ENCODE measurements at places on chromosomes 2 and 18.

- peak; percentile 82 for DNase-seq
These were observed 12.8 kb downstream of the EPG5 start for GRCh38 chr18:45954070-45954934.

- DNase-seq = no peak
These were observed 25.7 kb downstream of the MEX3C start for GRCh38 chr18:51171625-51172259.

DNA sequence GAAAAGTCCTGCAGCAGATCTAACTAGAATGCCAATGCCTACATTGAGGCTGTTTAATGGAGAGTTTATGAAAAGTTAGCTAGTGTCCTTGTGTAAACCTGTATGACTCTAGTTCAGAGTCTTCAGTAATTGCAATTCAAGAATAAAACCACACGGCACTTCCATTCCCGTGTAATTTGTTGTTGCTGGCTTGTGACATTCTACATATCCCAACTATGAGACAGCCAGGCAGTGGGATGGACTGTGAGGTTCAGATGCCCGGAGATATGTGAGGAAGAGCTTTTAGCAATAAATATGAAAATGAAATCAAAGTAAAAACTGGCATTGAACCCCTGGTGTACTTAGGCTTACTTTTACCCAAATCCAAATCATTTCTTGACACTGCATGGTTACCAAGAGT lies 263.4 kb downstream of the NEDD4L start:
- no peak for DNase-seq

GRCh38 chr2:4979111-4979510 lies 713.1 kb upstream of the SOX11 start:
- DNase-seq = no peak

GRCh38 chr2:122108186-122108585 lies 352.7 kb downstream of the TSN start:
- DNase-seq = no peak

DNA sequence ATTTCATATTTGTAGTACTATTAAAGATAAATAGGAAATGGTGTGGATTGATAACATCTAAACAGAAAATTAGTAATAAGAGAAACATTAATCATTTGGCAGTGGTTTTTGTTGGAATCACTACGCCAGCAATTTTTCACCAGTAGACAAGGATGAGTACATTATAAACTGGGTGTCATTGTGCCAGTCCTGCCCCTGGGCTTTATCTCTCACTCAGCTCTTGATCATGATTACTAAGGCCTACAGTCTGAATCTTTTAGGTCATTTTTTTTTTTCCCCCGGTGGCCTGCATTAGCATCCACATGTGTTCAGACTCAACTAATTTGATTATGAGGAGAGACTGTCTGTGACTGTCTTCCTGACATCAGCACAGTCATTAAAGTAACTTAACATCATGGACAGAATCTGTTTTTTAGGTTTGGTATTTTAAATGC lies 16.2 kb downstream of the GULP1 start:
- DNase-seq = no peak

DNA sequence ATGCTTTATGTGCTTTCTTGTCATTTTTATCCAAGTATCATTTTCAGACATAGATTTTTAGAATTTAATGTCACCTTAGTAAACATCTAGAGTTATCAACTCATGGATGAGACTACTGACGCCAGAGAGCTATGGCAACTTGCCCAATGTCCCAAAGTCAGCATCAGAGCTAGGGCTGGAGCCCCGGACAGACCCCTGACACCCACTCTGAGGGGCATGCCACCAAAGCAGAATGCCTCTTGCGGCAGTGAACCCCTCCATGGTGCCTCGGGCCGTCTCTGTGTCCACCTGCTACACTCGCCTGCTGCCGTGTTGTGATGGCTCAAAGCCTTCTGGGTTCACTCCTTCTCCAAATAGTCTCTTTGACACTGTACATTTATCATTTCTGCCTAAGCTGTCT lies 5.4 kb downstream of the SIGLEC15 start:
- DNase-seq = no peak

DNA sequence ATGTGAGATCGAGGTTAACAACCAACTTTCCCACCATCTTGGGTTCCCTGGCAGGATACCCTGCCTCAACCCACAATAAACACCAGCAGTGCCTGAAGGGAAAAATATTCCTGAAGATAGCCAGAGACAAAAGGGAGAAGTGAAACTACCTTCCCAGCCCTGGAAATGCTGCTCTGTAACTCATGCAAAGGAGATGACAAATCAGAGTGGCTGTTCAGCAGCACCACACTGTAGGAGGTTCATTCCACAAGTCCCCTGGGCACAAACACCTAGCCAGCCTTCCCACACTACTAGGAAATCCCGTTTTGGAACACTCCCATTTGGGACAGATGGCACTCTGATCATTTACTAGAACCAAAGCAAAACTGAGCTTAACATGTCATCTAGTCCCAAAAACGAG lies 190.7 kb upstream of the RBBP8 start:
- no peak for DNase-seq

DNA sequence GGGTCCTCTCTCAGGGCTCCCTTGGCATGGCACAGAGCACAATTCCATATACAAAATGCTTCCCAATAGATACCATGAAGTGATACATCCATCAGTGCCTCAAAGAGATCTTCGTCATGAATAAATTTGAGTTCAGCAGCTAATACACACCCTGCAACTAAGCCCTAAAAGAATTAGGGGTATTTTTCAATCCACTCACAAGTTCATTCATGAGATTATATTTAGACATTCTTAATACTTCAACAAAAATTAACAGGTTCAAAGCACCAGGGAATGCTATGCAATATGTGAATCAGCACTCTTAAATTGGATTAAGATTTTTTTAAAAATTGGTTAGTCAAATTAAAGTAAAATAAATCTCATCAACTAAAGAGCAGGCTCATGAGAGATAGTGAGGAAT lies 79.7 kb downstream of the PID1 start:
- DNase-seq = no peak

DNA sequence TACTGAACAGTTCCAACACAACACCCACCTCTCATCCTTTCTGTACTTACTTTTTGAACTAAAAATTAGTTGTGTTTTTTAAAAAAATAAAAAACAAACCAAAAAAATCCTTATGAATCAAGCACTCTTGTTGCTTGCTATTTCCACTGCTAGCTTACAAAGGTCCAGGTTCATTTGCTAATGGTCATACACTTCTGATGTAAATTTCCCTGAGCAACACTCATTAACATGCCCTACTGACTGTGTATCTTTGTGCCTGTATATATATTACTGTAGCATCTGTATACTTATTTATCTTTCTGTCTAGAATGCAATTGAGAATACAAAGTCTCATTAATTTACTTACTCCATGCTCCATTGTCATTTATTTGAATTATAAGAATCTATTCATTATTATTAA lies 30.3 kb upstream of the IKZF2 start:
- DNase-seq = no peak

All from ACHN (cell line).